ENCODE measurements at places on chromosomes 7 and 10. TPM values are rescaled to one million over a fixed set of nuclear protein-coding genes. Genes with fewer than 3 reads are reported as not detected.

The OR13A1 gene
- not detected for total RNA-seq

The CASTOR2 gene
- 164 TPM for total RNA-seq

The CRTAC1 gene
- total RNA-seq = 0.07 TPM

The ITPRID1 gene
- total RNA-seq = not detected

The IL2RA gene
- total RNA-seq = 0.13 TPM

The CYP26A1 gene
- total RNA-seq = not detected

The ASAH2 gene
- 2.0 TPM for total RNA-seq

The RPEL1 gene
- not detected for total RNA-seq

The BMPER gene
- total RNA-seq = 2.4 TPM

The ZNF853 gene
- 10.5 TPM for total RNA-seq

The SLC39A12 gene
- not detected for total RNA-seq

The PLA2G12B gene
- 0.22 TPM for total RNA-seq

The ANXA8 gene
- not detected for total RNA-seq

The HTR5A gene
- not detected for total RNA-seq

The CYP2E1 gene
- 3.0 TPM for total RNA-seq

The CXCL12 gene
- total RNA-seq = 84.4 TPM

The SOSTDC1 gene
- not detected for total RNA-seq

All from psoas muscle (tissue), 8 donors.